ENCODE measurements at places on chromosomes 12 and 14. TPM values are rescaled to one million over a fixed set of nuclear protein-coding genes. Genes with fewer than 3 reads are reported as not detected.

Gene KCNA1
- total RNA-seq, result not detected

Gene LAG3
- total RNA-seq, result 52.2 TPM

Gene TEX52
- not detected for total RNA-seq

Gene TMPRSS12
- total RNA-seq, result not detected

Gene HOXC10
- not detected for total RNA-seq

Gene POTEM
- total RNA-seq, result not detected

Gene SPIC
- not detected for total RNA-seq

Gene CAPZA3
- total RNA-seq, result not detected

Gene BCAT1
- total RNA-seq, result 38.0 TPM

Gene CLEC14A
- total RNA-seq, result not detected

Gene TRAFD1
- 98.6 TPM for total RNA-seq

Gene ERP27
- total RNA-seq, result 10.5 TPM

Gene PMCH
- total RNA-seq, result 2.7 TPM

Gene HOXC12
- not detected for total RNA-seq

Gene DPPA3
- not detected for total RNA-seq

Gene LBHD2
- not detected for total RNA-seq

Gene ERG28
- total RNA-seq, result 20.2 TPM

Gene SERPINA1
- total RNA-seq, result 0.22 TPM

Gene FAM177A1
- total RNA-seq, result 45.0 TPM

Gene SUPT16H
- 104 TPM for total RNA-seq

Gene SLC8A3
- total RNA-seq, result 0.29 TPM

Gene CLECL1
- total RNA-seq, result 7.9 TPM
